Fibroblast of upper back skin (primary cell): ENCODE measurements at places on chromosomes 16 and 17.

- DNase-seq: no peak
These were observed 1.2 kb downstream of the USP7 start for GRCh38 chr16:8962393-8963009.

- peak; percentile 86 for DNase-seq
These were observed 11.0 kb downstream of the HEXIM2 start for GRCh38 chr17:45172541-45173286.

- DNase-seq: no peak
These were observed 6.0 kb downstream of the DOC2A start for GRCh38 chr16:30004811-30005242.

GRCh38 chr16:3259836-3260235 lies 3.4 kb upstream of the MEFV start:
- DNase-seq: no peak

DNA sequence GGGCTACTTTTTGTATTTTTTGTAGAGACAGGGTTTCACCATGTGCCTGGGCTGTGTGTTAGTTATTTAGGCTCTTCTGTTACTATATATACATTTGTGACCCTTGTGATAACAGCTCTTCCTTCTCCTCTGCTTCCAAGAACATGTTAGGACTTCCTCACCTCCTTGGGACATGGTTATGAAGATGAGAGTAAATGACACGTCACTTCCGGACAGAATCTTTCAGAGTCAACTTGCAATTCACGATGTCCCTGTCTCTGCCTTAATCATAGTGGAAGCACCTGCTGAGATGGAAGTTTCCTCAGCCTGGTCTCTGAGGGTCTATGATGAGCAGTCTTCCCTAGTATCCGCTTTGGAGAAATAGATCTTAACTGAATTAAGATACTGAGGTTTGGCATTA lies 42.9 kb downstream of the CCDC42 start:
- DNase-seq: no peak

- DNase-seq: no peak
These were observed 933 bp upstream of the ATXN7L3 start for GRCh38 chr17:44200478-44201155.

DNA sequence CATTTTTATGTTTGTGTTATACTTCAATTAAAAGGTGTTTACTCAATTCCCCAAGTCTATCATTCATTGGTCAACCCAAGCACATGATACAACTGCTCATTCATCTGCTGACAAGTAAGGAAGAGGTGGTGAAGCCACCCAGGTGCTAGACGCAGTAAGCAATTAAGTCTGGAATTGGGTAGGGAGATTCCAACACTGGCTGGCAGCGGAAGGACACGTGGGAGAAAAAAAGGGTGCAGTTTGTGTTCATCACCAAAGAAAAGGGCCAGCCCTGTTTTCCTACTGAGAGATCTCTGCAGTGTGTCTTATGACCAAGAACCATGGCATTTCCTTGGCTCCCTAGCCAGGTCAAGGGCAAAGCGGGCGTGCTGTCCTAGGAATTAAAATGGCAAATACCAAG lies 11.8 kb upstream of the ZNF23 start:
- no peak for DNase-seq

DNA sequence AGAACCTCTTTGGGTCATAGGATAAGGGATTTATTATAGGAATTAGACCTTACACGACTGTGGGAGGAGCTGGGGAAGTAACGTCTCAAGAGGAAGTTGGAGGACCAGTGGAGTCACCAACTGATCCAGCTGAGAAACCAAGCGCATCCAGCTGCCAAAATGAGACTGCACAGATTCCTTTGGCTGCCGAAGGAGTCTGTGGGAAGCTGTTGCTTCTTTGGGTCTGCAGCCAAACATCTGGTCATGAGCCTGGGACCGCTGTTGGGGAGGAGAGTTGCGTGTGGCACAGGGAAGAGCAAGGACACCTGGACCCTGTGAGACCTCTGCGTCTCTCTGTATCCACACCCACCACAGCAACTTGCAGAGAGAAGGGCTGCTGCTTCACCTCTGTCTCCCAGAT lies 2.4 kb upstream of the NACA2 start:
- DNase-seq: no peak

DNA sequence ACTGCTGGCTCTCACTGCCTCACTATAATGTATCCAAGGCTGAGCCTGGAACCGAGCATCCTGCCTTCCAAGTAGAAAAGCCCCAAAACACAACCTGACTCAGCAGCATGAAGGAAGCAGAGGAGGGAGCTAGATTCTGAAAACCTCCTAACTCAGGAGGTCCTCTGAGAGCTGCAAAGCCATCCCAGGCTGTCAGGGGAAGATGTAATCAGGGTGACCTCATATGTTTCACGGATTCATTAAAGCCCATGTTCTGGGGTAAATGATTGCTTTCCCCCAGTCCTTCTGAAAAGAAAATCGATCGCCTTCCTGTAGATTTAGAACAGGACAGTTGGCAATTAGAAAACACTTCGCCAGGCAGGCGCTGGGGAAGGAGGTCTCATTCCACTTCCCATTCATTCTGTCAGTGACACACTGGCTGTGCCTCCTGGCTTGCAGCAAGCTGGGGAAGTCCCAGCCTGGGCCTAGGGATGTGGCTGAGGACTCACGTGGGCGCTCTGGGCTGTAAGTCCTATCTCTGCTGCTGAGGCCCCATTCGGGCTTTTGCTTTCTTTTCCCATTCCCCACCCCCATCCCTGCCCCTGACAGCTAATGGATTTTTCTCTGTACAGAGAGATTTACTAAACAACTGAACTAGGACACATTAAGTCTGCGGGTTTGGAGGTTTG lies 75.7 kb upstream of the TMEM132E start:
- DNase-seq: no peak

DNA sequence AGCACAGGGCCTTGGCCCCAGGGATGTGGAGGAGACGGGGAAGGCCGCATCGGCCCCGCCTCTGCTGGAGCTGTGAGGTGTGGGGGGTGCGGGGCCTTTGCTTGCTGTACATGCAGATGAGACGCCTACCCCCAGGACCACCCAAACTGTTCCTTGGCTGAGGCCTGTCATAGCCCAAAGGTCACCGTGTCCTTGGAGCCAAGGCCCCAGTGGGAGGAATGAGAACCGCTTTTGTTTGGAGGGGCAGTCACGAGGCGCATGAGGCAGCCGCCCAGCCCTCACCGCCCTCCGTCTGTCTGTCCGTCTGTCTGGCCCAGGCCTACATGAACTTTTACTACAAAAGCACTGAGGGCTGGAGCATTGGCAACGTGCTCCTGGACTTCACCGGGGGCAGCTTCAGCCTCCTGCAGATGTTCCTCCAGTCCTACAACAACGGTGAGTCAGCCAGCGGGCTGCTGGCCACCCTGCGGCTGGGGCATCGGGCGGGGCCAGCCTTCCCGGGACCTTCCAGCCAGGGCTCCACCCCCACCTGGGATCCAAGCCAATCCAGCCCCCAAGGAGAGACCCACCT lies 8.8 kb downstream of the TAX1BP3 start:
- peak; percentile 76 for DNase-seq

GRCh38 chr17:29046473-29046839 lies 3.5 kb downstream of the PIPOX start:
- no peak for DNase-seq

DNA sequence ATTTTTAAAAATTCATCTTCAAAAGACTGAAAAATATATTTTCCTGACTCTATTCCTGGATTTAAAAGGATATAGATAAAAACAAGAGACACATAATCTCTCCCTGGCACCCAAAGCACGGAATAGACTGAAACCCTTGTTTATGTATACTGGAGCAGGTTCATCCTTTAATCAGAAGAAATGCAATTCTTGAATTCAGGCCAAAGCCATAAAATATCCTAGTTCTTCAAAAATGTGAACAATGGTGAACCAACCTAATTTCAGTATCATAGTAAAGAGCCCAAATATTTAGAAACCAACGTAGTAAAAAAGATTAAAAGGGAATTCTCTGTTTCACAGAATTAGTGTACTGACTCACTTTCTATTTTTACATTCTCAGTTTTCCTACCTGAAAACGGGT lies 188.5 kb upstream of the C17orf78 start:
- DNase-seq: peak; percentile 11

GRCh38 chr17:51765282-51766135 lies 393.0 kb downstream of the CA10 start:
- DNase-seq: no peak

GRCh38 chr16:87295259-87295658 lies 21.9 kb downstream of the C16orf95 start:
- DNase-seq: no peak

- DNase-seq: no peak
These were observed 118.8 kb upstream of the METRNL start for GRCh38 chr17:82960419-82961271.

GRCh38 chr16:50711862-50712559 lies 18.6 kb downstream of the NOD2 start:
- DNase-seq: no peak

GRCh38 chr17:82912484-82913089 lies 72.8 kb upstream of the ZNF750 start:
- no peak for DNase-seq

- no peak for DNase-seq
These were observed 249.4 kb downstream of the FTO start for GRCh38 chr16:53953336-53953735.

- DNase-seq: no peak
These were observed 2.8 kb upstream of the ACSF3 start for GRCh38 chr16:89090669-89091426.

GRCh38 chr17:20800146-20800545 lies 220.6 kb downstream of the CDRT15L2 start:
- DNase-seq: peak; percentile 50
